Retina (tissue), 1 donor: ENCODE measurements at places on chromosomes 3 and 15.

DNA sequence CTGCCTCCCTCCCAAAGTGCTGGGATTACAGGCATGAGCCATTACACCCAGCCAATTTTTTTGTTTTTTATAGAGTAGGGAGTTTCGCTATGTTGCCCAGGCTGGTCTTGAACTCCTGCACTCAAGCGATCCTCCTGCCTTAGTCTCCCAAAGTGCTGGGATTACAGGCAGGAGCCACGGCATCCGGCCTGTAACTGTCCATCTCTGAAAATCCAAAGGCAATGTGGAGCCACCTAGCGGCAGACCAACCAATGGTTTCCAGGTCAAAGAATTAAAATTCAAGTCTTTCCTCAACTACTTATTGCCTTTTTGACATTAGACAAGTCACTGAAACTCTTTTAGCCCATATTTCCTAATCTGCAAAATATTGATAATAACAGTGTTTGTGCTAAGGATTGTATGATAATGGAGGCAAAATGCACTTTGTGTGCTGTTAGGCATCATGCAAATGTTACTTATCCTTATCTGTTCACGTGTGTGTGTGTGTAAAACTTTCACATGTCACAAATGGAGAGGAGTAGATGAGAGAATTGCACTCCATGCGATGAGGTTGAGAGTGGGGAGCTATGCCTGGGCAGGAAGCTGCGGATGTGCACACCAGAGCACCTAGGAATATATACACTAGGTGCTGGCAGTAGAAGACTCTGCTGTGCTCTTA is 48.7 kb downstream of the COL8A1 start:
- peak; percentile 34 for DNase-seq

DNA sequence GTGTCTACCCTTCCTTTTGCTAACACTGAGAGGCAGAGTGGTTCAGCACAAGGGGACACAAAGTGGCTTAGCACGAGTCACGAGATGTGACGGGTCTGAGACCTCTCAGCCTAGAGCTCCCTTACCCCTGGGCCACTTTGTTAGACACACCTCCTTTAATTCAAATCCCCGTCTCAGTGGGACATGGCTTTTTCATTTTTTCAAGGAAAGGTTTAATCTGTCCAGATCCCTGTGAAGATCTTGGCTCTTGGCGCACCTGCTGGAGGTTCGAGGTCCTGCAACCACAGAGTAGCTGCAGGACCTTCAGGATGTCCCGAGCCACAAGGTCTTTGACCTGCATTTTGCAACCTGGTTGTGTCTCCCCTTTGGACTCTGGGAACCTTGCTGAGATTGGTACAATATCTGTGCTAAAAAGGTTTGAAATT is 52.0 kb downstream of the LPP start:
- no peak for DNase-seq

DNA sequence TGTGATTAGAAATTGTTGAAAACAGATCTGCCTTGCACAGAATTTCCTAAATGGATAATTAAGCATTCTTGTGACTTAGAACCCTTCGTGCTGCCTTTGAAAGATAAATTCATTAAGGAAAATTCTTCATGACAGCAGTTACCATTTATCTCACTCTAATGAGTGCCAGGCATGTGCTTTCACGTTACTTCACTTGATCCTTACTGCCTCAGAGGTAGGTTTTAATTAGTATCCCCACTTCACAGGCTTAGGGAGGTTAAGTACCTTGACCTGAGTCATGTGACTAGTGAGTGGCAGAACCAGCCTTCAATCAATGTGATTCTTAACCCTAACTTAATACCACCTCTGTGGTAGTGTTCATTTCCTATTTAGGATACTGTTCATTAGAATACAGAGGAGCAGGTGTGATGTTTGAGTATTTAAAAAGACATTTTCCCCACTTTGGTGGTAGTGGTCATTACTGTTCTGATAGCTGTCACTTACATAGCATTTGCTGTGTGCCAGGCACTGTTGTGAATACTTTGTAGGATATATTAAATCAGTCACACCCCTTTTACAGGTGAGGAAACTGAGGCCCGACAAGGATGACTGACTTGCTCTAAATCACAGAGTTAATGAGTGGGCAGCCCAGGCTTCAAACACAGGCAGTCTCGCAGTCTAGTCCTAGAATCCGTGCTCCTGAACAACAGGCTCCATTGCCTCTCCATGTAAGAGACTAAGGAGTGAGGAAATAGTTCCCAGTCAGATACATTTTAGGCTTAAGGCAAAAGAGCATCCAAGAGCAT is 57.9 kb downstream of the RLBP1 start:
- DNase-seq, result no peak

DNA sequence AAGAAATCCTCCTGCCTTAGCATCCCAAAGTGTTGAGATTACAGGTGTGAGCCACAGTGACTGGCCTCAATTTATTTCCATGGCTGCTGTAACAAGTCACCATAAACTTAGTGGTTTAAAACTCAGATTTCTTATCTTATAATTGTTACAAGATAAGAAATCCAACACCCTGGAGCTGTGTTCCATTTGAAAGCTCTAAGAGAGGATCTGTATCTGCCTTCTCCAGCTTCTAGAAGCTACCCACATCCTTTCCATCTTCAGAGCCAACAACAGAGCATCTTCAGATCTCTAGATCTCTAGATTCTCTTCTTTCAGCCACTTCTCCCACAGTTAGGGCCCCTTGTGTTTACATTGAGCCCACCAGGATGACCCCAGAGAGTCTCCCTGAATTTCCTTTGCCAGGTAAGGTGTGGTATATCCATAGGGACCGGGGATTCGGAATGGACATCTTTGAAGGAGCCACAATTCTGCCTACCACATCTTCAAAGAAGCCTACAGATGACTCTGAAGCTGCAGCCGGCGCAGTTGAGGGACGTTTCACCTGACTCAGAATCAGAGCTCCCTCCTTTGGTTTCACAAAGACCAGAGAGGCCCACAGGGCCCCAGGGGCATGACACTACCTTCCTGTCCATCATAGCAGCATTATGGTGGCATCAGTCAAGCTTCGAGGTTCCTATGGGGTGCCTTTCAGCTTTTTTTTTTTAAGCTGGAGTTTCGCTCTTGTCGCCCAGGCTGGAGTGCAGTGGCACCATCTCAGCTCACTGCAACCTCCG is 87.0 kb upstream of the IGF1R start:
- no peak for DNase-seq

DNA sequence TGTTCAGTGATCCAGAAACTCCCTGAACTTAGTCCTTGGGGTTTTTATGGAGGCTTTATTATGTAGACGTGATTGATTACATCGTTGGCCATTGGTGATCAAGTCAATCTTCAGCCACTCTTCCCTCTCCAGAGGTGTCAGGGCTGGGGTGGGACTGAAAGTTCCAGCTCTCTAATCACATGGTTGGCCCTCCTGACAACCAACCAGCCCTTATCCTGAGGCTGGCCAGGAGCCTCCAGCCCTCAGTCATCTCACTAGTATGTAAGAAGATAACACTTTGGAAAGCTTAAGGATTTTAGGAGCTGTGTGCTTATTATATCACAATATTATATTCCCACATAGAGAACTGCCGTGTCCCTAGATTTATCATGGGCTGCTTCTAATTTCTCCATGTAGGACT is 142.3 kb downstream of the VPS8 start:
- no peak for DNase-seq

GRCh38 chr3:33067484-33067883 is 29.5 kb downstream of the GLB1 start:
- DNase-seq, result no peak

DNA sequence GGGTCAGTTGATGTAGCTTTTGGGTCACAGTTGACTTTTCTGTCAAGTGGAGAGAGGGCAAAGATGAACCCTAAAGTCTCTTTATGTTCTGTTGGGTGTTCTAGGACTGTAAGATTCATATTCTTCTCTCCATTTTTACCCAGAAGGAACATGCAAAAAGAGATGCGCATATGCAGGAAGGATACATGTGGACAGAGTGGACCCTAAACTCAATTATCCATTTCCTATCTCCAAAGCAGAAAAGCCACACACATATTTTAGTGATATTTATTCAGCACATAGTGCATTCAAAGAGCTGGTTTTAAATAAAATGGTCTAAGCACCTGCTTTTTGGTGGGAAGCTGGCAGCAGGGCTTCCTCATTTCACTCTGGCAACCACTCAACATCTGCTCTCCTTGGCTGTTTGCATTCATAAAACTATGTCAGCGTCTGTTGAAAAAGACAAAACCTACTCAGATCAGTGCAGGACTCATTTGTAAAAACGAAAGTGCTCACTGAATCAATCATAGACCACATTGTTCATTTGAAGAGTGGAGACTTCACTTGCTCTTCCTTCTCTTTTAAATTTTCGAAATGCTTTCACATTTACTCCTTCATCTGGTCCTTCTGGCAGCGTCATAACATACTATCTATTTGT is 96.6 kb downstream of the SEMA6D start:
- no peak for DNase-seq

GRCh38 chr3:52398670-52399081 is 46.2 kb downstream of the SEMA3G start:
- DNase-seq, result no peak

- DNase-seq, result no peak
Measured at GRCh38 chr3:42535981-42536784, 33.7 kb downstream of the VIPR1 start.

GRCh38 chr15:58454950-58455401 is 23.2 kb downstream of the LIPC start:
- no peak for DNase-seq

GRCh38 chr15:88863412-88863811 is 31.9 kb downstream of the HAPLN3 start:
- no peak for DNase-seq
